GM13977 (cell line): ENCODE measurements at places on chromosomes 4 and X.

GRCh38 chrX:66680451-66680850, 41.6 kb upstream of the EDA2R start:
- no peak for DNase-seq

GRCh38 chr4:7206911-7207567, 14.7 kb downstream of the SORCS2 start:
- DNase-seq = no peak

GRCh38 chrX:48516285-48516684, 5.3 kb upstream of the EBP start:
- DNase-seq = no peak

DNA sequence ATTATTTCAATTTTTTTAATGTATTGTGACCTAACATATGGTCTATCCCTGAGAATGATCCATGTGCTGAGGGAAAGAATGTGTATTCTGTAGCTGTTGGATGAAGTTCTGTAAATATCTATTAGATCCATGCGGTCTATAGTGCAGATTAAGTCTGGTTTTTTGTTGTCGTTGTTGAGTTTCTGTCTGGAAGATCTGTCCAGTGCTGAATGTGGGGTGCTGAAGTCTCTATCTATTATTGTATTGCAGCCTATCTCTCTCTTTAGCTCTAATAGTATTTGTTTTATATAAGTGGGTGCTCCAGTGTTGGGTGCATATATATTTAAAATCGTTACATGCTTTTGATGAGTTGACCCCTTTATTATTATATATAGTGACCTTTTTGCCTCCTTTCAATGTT, 26.2 kb upstream of the PAGE3 start:
- DNase-seq = no peak

GRCh38 chrX:107678957-107679740, 50.8 kb downstream of the PRPS1 start:
- DNase-seq = no peak

GRCh38 chrX:151825925-151826485, 86.7 kb upstream of the MAGEA4 start:
- DNase-seq = no peak

GRCh38 chrX:118718737-118719136, 8.7 kb upstream of the IL13RA1 start:
- no peak for DNase-seq

GRCh38 chr4:20881658-20882057, 181.4 kb downstream of the PACRGL start:
- DNase-seq = no peak

DNA sequence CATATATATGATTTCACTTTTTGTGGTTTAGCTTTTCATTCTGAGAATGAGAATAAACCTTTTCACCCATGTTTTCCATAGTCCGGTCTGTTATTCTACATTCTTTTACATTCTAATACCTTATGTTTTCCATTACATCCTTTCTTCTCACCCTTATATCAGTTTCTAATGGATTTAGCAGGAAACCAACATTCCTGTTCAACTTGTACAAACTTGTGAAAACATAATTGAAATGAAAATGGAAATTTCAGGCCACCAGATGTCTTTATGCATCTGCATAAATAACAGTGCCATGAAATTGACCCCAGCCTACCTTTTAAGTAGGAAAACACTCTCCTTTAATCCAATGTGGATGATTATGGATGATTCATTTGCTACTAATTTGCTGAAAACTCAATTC, 494.8 kb upstream of the ZFP42 start:
- no peak for DNase-seq
